Activated CD4-positive, alpha-beta T cell treated with anti-CD3 and anti-CD28 coated beads, Interleukin-2, amount 10 ng/mL, durations not matched to agents 7 days and 5 days (primary cell): ENCODE measurements at places on chromosomes 7 and 10.

- no peak for DNase-seq
Measured at GRCh38 chr7:140281255-140281654, 104.5 kb upstream of the KDM7A start.

- no peak for DNase-seq
Measured at GRCh38 chr7:949021-949934, 5.2 kb downstream of the ADAP1 start.

DNA sequence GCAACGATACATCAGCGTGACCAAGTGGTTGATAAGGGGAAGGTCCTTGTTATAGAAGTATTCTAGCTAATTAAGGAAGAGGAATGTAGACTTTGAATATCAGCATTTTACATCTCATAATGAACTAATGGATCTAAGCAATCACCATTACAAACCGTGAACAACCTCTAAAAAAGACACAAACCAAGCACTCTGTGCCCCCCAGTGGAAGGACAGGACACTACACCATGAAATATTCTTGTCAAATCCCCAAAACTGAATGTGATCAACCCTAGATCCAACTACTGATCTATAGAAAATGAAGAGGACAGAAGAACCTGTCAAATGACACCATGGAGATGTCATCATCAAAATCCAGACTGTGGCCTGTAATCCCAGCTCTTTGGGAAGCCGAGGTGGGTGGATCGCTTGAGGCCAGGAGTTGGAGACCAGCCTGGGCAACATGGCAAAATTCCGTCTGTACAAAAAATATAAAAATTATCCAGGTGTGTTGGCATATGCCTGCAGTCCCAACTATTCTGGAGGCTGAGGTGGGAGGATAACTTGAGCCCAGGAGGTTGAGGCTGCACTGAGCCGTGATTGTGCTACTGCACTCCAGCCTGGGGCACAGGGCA, 111.3 kb upstream of the CARD11 start:
- DNase-seq: peak; percentile 76

DNA sequence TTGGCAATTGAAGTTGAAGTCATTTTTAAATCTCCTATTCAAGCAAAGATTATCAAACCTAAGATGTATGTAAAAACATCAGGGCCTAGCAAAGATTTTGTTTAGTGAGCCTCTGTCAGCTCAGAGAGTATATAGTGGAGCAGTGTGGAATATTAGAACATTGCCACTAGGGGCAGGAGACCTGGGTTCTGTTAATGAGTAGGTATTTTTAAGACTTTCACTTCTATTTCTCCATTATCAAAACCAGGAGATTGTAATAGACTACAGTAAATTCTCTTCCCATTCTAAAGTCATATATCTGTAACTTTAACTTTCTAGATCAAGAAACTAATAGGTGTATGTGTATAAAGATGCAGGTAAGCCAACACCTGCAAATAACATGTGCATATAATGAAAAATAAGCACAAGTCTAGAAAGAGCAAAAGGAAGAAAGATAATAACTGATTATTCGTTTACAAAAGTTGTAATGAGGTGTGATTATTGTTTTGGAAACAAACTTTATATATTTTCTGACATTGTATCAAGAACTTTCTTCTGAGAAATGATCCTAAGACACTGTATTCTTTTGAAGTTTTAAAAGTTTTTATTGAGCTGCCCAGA, 64.4 kb downstream of the KCND2 start:
- DNase-seq: no peak

GRCh38 chr10:60238759-60239100, 150.9 kb downstream of the ANK3 start:
- no peak for DNase-seq

DNA sequence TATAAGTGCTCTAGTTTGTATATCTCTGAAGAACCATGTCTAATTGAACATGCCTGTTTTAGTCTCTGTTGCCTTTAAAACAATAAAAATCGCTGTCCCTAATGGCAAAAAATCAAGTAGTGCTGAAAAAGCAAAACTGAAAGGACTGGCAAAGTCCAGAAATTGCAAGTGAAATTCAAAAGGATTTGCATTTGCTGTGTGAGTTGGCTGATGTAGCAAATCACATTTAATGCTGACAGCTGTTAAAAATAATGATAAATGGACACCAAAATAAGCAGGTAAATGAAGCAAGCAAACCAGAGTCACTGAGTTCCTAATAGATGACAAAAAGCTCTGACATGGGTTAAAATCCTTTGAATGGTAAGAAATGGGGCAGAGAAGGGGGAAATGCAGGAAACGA, 874.1 kb downstream of the GRM8 start:
- DNase-seq: no peak
